ENCODE measurements at places on chromosomes 2 and 18. TPM values are rescaled to one million over a fixed set of nuclear protein-coding genes. Genes with fewer than 3 reads are reported as not detected.

AKAIN1 gene
- not detected for total RNA-seq

GRCh38 chr2:191352536-191352935, 107.3 kb downstream of the MYO1B start:
- no peak for DNase-seq

MOCOS gene
- not detected for total RNA-seq

GRCh38 chr2:71801556-71801955, 346.1 kb downstream of the CYP26B1 start:
- DNase-seq = no peak

DNA sequence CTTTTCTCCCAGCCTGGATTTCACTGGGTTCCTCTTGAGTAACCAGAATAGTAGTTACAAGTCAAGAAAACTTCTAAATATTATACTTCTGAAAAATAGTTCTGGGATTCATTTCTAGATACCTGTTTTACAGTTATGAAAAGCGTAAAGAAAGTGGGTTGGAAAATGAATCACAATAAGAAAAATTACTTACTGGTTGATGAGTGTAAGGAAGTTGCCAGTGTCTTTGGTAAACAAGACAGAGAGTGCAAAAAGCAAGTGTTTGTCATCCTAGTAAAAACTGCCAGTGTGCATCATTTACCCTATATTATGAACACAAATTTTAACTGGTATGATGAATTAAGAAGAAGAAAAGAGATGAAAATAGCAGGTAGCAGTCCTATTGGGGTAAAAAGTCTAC, 88.9 kb downstream of the R3HDM1 start:
- no peak for DNase-seq
